Activated CD4-positive, alpha-beta T cell treated with anti-CD3 and anti-CD28 coated beads for 48 hours (primary cell): ENCODE measurements at places on chromosomes 4 and X.

DNA sequence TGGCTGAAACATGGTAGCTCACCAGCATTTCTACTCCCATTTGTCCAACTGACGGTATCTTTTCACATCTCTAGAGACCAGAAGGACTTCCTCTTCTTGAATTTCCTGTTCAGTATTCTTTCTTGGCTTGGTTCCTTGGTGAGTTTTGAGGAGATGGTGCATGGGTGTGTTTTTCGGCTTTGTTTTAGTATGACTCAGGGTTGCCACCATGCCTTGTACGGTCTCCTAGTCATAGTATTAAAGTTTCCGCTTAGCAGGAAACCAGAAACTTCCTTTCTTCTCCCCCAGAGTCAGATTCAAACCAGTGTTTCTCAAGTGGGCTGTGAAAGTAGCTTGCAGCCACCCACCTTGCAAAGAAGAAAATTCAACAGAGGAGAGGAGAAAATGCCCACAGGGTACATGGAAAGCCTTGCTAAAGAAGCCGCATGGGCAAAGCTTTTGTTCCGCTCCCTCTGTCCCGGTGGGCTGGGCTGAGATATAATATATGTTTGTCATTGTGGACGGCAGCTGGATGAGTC is 5.7 kb downstream of the CD99 start:
- DNase-seq = peak; percentile 64

GRCh38 chr4:11424000-11424399 is 4.7 kb downstream of the HS3ST1 start:
- peak; percentile 23 for DNase-seq

DNA sequence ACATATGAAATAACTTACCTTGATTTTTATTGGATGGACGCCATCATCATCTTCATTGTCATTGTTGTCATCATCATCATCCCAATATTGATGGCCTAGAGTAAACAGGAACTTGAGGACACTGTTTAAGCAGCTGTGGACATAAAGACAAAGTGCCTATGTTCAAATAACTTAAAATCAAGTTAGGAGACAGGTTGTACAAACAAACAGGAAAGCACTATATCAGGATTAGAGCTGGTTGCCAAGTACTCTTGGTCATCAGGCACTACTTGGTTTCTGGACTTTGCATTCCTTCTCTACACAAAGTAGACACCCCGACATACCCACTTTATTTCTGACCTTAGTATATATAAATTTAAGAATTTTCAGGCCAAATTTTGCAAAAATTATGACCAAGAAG is 608.6 kb downstream of the KLHL13 start:
- no peak for DNase-seq

- DNase-seq = no peak
Measured at GRCh38 chr4:8207314-8207713, 8.2 kb downstream of the SH3TC1 start.

DNA sequence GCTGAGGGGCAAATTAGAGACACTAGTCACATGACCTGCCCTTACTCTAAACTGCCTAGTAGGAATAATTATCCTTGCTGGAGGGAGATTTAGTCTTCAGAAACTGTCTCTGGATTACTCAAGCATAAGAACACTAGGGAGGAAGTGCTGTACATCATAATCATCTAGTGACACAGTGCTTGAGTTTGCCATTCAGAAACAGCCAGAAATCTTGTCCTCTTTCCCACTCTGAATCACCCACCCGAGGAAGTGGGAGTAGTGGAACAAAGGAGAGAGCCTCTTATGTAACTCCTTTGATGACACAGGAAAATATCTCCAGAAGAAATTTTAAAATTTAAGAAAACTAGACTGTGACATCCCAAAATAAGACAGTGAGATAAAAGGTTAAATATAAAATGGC is 69.3 kb upstream of the PCDH19 start:
- DNase-seq = no peak

DNA sequence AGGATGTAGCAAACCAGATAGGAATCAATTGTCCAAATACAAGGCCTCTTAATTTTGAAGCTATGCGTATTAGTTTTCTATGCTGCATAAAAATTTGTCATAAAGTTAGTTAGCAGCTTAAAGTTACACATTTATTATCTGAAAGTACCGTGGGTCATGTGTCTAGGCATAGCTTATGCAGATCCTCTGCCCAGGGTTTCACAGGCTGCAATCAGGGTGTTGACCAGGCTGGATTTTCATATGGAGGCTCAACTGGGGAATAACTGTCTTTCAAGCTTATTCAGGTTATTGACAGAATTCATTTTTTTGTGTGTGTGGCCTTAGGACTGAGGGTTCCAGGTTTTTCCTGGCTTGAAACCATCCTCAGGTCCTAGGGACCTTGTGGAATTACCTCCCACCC is 265.1 kb downstream of the SLC39A8 start:
- DNase-seq = no peak

GRCh38 chr4:174394915-174395314 is 111.2 kb downstream of the CEP44 start:
- DNase-seq = no peak

DNA sequence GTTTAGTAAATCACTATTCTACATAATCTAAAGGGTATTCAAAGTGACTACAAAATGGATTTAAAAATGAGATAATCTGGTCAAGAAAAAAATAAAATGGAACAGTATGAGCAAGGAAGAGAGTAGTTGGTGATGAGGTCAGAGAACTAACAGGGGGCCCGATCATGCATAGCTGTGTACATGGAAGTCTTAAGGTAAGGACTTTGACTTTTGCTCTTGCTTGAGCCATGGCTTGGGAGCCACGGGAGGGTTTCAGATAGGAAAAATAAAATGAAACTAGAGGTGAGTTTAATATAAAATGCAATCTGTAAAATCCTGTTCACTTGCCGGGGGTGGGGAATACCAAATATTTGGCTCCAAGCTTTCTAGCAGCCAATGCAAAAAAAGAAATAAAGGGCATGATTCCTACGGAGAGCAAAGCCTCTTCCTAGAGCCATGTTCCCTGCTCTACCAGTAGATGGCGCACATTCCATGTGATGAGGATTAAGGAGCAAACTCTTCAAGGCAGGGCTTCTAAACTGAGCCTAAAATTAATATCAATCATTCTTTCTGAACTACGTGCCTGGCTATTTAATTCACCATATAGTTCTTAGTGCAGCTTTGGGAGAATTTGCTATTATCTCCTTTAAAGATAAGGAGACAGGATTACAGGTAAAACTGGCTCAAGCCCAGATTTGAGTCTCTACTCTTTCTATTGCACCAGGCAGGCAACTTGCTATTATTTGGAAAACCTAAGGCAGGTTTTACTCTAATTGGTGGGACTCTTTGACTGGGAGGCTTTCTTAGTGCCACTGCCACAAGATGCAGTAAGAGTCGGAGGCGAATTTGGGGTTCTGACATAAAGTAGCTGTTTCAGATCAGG is 6.8 kb upstream of the CLCN5 start:
- DNase-seq = peak; percentile 37

DNA sequence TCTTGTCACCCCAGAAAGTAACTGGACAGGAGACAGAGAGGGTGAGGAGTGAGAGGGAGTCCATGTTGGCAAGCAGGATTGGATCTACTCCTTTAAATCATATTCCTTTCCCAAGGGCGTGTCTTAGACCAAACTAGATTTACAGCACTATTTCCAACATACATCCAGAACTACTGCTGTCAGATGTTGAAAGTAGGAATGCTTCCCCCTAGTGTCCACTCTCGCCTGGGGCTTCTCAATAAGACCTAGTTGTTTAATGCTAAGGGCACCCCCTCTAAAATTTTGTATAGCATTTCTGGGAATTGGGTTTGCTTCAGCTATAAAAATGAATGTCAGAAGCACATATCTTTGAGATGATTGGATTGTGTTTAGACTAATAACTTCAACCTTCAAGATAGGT is 13.3 kb downstream of the OFD1 start:
- DNase-seq = peak; percentile 20
